AG10803 (cell line): ENCODE measurements at places on chromosomes 5 and 9.

DNA sequence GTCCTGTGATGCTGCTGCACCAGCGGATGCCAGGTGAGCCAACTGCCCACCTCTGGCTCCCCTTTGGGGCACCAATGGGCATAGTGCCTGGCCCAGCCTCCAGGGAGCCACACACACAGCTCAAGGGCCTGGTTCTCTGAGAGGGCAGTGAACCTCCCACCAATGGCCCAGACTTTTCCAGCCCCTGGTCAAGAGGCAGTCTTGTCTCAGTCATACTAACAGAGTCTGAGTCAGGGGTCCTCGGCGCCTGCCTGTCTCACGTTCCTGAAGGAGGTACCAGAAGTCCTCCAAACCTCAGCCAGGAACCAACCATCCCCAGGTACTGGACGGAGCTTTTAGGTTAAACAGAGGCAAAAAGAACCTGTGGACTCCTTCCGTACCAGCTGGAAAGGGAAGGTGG is 121.1 kb downstream of the C5orf15 start:
- DNase-seq: no peak

DNA sequence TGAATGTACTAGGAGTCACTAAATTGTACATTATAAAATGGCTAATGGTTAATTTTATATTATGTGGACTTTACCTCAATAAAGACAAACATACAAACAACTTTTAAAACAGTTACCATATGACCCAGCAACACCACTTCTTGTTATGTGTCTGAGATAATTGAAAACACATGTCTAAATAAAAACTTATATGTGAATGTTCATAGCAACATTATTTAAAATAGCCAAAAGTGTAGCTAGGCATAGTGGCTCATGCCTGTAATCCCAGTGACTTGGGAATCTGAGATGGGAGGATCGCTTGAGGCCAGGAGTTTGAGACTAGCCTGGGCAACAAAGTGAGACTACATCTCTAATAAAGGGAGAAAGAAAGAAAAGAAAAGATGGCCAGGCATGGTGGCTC is 22.9 kb downstream of the SLC35A4 start:
- DNase-seq: peak; percentile 52

DNA sequence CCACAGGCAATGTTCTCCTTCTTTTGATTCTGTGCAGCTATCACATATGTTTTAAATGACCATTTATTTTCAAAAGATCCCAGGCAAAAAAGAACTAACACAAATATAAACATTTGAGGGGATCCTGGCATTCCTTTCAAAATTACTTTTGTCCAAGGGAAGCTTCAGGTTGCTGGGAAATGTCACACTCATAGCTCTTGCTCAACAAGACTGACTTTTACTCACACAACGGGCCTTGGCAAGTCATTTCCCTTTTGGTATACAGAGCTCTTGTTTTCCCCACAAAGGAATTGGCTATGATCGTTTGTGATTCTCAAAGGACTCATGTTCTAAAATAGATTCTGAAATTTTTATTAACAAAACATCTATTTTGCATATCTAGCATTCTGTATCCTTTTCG is 4.5 kb upstream of the PALM2AKAP2 start:
- DNase-seq: peak; percentile 86

DNA sequence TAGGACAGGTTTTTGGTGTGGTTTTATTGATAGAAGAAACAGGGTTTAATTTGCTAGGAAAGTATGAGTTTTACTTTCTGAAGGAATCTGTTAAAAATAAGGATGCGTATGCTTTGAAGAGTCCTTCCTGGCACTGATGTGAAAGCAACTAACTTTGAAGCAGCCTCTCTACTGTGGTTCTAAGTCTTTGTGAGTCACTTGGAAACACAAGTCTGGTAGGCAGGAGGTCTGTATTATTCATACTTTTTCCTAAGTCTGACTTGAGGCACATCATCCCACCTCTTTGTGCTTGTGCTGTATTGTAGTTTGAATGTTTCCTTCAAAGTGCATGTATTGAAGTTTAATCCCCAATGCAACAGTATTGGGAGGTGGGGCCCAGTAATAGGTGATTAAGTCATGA is 129.0 kb downstream of the TAF11L14 start:
- DNase-seq: no peak

DNA sequence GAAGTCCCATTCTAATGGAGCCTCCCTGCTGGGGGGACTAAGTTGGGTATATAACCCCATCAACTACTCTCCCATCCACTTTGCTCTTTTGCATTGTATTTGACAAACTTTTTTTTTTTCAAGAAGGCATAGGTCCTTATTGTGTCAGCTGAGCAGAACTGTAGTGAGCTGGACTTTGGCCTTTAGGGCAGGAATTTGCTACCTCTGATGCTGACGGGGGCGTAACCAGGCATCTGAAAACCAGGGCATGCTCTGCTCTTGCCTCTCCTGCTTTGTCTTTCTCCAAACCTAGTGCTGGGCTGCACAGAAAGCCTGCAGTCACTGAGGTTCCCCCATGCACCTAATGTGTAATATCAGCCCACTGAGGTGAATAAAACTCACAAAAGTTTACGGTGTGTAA is 49.0 kb downstream of the MSX2 start:
- DNase-seq: no peak

DNA sequence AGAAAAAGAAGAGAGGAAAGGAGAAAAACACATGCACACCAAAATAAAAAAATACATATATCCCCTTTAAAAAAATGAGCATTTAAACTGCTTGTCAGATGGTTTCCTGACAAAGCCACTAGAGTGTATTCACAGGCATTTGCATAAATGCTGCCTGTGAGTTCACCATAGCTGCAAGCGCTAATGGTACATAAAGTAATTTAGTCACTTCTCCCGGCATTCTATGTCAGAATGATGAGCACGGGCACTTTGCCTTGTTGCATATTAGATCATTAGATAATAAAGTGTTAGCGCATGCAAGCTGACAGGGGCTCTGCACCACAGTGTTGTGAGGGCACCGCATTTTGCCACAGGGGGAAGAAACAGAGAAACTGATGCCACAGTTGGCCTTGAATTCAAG is 280.6 kb downstream of the EBF1 start:
- DNase-seq: no peak

GRCh38 chr5:35656721-35657120 is 39.1 kb downstream of the SPEF2 start:
- peak; percentile 73 for DNase-seq

DNA sequence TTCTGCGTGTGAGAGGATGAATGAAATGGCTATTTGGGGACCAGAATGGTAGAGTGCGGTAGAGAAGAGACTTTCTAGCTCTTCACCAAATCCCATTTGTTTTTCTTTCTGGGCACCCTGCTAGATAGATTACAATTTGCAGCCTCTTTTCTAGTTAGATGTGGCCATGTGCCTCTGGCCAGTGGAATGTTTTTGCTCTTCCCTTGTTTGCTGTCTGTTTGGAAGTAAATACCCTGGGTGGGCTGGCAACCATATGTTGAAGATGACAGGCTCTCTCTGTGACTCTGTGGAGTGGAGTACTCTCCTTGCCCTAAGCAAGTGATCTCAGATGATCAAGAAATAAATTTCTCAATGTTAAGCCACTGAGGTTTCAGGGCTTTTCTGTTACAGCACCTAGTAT is 12.9 kb downstream of the GNG10 start:
- DNase-seq: peak; percentile 39

DNA sequence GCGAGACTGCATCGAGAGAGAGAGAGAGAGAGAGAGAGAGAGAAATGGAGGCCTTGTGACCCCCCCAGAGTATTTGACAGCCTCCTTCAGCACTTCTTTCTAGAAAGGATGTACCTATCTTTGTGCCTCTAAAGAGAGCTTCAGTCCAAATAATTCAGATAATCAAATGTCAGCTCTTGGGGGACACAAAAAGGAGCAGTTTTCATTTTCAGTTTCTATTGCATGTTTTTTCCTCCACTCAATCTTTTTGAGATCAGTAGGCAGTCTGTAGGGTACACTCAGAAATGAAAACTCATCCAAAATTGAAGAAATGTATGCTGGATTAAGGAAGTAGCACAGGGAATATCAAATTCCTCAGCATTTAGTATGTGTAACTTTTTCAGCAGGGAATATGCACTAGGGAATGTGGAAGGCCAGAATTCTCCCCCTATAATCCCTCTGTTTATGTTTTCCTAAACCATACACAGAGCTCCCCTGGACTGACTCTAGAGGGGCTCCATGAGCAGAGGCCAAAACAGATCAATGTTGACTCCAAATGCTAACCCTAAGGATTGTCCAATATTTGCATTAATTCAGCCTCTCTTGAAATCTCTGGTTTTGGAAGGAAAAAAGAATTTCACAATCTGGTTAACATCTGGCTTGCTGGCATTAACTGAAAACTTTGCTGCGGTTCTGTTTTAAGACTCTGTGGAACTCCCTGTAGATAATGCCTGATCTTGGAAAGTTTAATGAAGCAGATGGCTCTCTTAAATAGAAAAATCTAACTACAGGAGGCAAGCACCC is 250.1 kb downstream of the CEMIP2 start:
- DNase-seq: peak; percentile 50

GRCh38 chr9:75672478-75672877 is 218.0 kb upstream of the PCSK5 start:
- DNase-seq: no peak

GRCh38 chr5:38739011-38739704 is 106.7 kb upstream of the OSMR start:
- DNase-seq: no peak

GRCh38 chr5:24290536-24290935 is 354.2 kb downstream of the CDH10 start:
- no peak for DNase-seq

GRCh38 chr9:22214021-22214420 is 204.9 kb upstream of the CDKN2B start:
- DNase-seq: peak; percentile 24

- peak; percentile 22 for DNase-seq
Measured at GRCh38 chr5:123035360-123035917, 1.1 kb downstream of the PPIC start.

DNA sequence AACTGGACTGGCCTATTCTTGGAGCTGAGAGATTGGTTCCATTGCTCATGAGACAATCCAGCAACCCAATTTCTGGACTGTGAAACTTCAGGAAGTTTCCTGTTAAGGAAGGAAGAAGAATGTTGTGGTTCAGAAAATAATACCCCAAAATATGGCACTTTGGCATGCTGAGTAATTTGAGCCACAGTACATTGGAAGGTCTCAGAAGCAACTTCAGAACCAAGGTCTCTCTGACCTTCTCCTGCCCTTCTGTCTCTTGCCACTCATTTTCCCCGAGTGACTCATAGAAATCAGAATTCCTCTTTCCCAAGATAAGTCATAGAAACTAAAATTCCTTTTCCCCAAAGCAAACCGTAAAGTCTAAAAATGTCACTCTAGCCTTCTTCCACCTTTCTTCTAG is 1366.1 kb downstream of the PTPRD start:
- DNase-seq: no peak

- no peak for DNase-seq
Measured at GRCh38 chr5:124901081-124901480, 154.6 kb upstream of the ZNF608 start.

GRCh38 chr9:129547869-129548570 is 72.9 kb downstream of the C9orf50 start:
- DNase-seq: no peak

DNA sequence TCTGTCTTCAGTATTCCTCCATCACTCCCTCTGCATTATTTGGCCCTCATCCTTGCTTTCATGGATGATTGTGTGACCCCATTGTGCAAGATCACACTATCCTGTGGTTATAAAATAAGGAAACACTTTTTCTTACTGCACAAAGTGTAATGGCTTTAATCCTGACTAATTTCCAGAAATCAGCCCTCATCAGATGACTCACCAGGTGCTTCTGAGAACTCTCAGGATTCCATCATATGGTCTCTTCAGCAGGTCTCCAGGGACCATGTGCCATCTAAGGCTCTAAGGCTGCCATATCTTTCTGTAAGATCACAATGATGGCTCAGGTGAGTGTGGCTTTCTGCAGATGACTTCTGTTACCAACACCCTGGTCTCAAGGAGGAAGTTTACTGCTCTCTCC is 27.3 kb upstream of the FER start:
- peak; percentile 17 for DNase-seq

GRCh38 chr9:121395558-121395957 is 25.5 kb upstream of the STOM start:
- no peak for DNase-seq

DNA sequence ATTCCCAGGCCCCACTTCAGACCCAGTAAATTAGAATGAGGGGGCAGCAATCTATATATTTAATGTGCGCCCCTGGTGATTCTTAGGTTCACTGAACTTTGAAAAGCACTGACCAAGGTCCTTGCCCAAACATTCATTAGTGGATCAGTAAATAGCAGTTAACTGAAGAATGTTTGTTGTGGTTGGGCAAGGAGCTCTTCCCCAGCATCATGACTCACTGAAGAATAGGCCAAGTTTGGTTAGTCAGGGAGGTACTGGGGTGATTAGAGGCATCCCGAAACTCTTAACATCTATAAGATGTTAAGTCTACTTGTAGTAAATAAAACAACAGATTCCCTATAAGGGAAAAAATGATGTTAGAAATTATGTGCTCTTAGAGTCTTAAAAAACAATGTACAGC is 833 bp upstream of the MROH2B start:
- DNase-seq: peak; percentile 21

DNA sequence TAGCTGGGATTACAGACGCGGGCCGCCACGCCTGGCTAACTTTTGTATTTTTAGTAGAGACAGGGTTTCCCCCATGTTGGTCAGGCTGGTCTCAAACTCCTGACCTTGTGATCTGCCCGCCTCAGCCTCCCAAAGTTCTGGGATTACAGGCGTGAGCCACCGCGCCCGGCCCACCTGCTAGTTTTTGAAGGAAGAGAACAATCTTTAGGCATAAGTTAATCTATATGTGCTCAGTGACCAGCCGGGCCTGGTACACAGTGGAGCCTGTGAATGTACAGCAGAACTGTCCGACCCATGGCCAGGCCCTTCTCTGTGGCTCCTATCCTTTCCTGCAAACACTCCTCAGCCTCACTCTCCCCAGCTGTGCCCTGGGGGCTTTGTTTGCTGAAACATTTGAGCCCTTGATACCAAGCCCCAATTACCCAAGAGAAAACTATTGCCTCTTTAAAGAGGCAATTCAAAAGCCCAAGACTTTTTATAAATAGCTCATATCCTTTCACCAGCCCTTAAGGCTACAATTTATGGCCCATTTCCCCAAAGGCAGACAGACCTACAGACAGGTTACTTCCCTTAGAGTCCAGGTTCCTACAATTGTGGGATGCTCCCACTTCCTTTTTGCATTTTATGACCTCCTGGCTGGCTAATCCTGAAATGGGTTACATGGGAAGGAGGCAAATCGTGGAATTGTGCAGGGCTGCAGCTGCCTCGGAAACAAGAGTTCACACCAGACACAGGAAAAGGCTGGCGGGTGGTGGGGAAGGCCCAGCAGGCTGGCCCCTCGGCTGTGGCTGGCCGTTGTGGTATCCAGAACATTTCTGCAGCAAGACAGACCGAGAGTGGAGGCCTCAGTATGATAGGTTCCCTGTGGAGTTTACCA is 37.5 kb downstream of the SPRY4 start:
- DNase-seq: no peak

DNA sequence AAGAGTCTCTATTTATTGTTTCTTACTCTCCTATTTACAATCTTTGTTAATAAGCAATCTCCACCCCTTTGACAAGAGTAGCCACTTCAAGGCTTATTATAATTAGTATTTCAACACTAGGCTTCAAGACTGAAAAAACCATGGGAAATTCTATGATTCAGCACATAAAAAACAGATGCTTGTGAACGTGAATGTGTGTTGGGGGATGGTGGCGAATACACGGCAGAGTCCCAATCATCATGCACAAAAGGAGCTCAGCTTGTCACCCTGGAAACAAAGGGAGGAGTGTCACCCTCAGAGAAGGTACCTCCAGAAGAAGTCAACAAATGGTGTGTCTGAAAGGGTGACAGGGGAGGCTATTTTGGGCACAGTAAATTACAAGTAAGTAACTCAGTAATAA is 157.2 kb upstream of the RETREG1 start:
- DNase-seq: peak; percentile 87
